Non-pigmented ciliary epithelial cell (primary cell): ENCODE measurements at places on chromosomes 16 and 17.

DNA sequence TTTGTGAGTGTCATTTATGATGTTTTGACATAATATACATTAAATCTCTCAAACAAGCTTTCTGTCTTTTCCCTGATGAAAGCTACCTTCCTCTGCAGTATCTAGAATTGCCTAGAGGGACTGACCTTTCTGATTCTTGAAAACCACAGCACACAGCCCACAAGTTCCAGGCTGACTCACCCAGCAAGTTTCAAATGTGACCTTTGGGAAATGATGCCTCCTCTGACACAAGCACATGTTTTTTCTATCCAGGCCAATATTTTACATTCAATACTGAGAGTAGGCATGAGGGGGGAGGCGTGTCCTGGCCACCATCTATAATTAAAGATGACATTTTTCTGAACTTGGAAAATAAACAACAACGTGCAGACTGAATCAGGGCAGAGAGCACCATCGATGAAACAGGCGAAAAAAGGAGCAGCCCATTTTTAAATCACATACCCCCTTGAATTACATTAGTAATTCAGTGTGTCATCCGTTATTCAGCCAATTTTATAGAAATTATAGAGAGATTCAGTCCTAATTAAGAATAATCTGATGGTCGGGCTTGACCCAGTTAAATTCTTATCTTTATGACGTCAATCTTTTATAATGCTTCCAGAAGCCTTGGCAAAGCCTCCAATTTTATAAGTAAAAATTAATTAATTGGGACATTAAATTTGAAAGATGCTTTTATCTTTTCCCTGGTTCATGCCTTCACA is 292.6 kb upstream of the CDH11 start:
- peak; percentile 86 for DNase-seq

- no peak for DNase-seq
Observed at GRCh38 chr16:81748476-81749198, 30.5 kb upstream of the PLCG2 start.

DNA sequence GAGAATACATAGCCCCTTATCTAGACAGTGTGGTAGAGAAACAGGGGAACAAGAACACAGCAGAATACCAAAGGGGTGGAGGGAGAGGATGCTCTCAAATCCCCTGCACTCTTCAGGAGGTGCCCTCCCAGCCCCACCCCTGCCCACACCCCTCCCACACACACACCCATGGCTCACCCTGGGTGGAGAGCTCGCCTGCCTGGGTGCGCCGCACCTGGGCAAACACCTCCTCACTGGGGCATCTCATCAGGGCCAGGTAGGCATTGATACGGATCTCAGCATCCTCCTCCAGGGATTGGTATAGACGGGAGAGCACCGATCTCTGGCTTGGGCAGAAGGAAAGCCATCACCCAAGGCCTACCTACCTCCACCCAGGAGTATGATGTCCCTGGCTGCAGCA is 95.2 kb downstream of the LITAF start:
- DNase-seq, result no peak

- no peak for DNase-seq
Observed at GRCh38 chr16:27634779-27635178, 84.8 kb downstream of the KATNIP start.

DNA sequence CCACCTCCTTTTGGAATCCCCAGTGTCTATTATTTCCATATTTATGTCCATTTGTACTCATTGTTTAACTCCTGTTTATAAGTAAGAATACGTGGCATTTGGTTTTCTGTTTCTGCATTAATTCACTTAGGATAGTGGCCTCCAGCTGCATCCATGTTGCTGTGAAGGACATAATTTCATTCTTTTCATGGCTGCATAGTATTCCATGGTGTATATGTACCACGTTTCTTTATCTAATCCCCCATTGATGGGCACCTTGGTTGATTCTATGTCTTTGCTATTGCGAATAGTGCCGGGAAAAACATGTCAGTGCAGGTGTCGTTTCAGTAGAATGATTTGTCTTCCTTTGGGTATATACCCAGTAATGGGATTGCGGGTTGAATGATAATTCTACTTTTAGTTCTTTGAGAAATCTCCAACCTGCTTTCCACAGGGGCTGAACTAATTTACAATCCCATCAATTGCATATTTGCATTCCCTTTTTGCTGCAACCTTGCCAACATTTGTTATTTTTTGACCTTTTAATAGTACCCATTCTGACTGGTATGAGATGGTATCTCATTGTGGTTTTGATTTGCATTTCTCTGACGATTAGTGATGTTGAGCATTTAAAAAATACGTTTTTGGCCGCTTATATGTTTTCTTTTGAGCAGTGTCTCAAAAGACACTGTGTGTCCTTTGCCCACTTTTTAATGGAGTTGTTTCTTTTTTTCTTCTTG is 373.2 kb upstream of the TNRC6C start:
- no peak for DNase-seq
